ENCODE measurements at places on chromosomes 2 and 18.
A peak's percentile ranks its signal among the peaks of the same experiment; 100 is the strongest.

DNA sequence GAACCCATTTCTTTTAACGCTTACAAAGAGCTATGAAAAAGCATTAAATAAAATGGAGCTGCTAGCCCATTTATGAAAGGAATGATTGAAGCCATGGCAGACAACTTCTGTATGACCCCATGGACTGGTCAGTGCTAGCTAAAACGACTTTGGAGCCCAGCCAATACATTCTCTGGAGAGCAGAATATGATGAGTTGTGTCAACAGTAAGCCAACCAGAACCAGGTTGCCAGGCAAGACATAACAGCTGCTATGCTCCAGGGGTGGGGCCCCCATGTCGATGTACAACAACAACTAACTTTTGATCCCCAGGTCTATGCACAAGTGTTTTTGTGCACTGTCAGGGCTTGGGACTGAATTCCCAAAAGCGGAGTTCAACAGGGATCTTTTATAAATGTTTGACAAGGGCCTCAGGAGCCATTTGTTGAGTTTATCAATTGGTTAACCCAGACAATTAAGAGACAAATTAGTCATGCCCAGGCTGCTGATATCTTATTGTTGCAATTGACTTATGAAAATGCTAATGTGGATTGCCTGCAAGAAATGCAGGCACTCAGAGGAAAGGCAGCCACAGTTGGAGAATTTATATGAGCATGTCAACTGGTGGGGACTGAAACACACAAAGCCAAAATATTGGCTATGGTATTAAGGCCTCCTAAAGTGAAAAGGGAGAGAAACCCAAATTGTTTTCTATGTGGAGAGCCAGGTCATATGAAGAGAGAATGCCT lies 64.6 kb upstream of the MYO3B start:
- DNase-seq: no peak

DNA sequence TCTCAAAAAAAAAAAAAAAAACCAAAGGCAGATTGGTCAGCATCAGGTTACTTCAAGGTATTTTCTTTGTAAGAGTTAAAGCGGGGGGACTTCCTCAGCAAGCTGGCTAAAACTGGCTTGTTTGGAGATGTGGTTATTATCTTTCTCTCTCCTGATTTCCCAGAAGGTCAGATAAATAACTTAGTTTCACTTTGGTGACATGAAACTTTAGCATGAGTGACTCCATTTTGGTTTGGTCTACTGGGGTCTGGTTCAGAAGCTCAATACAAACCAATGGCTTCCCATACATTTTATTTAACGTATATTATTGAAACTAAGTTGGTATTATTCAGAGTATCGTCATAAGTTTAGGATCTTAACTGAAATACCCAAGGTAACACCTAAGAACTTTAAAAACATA lies 41.6 kb upstream of the AMMECR1L start:
- no peak for DNase-seq

DNA sequence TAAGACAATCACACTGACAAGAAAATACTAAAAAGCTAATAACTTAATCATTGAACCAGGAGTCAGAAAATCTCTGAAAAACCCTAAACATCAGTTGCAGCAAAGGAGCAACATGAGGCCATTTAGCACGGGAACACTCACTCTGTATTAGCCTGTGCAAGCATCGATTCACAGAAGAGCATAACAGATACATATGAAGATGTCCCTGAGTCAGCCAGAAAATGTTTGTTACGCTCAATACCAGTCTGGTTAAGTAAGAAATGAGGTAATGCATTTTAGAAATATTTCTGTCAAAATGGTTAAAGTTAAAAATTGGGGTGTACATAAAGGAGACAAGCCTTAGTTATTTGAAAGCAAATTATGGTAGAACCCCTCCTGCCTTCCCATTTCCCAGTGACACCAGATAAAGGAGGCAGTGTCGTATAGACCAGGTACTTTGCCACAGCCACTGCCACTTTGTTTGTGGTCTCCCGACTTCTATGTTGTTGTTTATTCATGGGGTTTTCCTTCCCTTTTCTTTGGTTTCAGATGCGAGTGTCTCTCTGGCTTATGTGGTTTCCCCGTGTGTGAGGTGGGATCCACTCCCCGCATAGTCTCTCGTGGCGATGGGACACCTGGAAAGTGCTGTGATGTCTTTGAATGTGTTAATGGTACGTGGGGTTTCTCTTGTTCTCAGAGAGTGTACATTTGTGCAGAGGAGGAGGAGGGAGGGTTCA lies 108.6 kb downstream of the CRIM1 start:
- no peak for DNase-seq

GRCh38 chr2:43905871-43906270 lies 67.1 kb downstream of the ABCG8 start:
- no peak for DNase-seq

GRCh38 chr18:60295674-60296073 lies 76.9 kb downstream of the MC4R start:
- DNase-seq: no peak

DNA sequence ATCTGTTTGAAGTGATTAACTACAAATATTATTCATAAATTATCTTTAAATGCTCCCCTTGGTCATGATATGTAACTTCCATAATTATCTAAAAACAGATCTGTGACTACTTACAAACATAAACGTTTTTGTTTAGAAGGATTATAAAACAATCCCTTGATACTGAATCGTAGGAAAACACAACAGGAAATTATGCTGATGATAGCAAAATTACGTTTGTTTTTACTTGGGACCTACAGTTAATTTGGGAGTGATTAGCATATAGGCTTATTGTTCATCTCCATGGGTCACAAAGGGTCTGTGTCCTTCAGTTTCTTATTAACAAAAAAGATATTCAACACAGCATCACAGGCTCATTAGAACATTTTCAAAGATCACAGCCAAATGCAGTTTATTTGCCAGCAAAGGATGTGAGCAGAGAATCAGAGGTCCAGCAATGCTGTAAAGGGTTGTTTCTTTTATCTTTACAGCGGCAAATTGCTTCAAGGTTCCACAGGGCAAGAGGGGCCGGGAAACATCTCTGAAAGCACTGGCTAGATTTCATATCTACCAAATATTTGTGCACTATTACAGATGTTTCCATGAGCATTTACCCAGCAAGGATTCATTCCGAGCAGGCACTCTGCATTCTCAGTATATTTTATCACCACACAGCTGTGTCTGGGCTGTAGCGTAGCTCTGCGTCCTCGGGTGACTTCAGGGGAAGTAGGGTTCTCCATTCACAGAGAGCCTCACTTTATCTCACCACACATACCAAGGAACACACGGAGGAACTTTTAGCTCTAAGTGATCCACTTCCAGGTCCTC lies 4.1 kb downstream of the CCDC195 start:
- DNase-seq: no peak

DNA sequence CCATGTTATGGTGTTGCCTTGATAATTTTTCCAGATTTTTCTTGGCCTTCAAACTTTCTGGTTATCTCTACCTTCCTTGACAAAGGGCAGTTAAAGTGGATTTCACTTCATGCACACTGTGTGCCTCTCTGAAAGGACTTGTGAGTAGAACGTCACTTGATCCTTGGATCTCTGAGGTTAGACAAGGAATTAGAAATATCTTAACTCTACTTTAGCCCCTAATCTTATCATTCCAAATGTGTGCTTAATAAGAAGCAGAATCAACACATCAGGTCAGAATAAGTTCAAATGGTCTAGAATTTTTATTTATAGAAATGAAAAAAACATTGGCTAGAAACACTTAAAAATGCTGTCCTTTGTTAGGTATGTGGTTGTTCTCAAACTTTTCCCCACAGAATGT lies 205.7 kb downstream of the TPGS2 start:
- DNase-seq: no peak

GRCh38 chr18:56522816-56523215 lies 115.6 kb downstream of the TXNL1 start:
- no peak for DNase-seq

DNA sequence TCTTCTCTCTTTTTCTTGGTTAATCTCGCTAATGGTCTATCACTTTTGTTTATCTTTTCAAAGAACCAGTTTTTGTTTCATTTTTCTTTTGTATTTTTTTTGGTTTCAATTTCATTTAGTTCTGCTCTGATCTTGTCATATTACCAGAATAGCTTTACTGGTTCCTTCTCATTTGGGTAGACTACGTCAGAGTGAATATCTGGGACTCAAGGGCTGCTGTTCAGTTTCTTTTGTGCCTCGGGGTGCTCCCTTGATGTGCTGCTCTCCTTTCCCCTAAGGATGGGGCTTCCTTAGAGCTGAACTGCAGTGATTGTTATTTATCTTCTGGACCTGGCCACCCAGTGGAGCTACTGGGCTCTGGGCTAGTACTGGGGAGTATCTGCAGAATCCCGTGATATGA lies 29.4 kb upstream of the IL1RN start:
- no peak for DNase-seq

DNA sequence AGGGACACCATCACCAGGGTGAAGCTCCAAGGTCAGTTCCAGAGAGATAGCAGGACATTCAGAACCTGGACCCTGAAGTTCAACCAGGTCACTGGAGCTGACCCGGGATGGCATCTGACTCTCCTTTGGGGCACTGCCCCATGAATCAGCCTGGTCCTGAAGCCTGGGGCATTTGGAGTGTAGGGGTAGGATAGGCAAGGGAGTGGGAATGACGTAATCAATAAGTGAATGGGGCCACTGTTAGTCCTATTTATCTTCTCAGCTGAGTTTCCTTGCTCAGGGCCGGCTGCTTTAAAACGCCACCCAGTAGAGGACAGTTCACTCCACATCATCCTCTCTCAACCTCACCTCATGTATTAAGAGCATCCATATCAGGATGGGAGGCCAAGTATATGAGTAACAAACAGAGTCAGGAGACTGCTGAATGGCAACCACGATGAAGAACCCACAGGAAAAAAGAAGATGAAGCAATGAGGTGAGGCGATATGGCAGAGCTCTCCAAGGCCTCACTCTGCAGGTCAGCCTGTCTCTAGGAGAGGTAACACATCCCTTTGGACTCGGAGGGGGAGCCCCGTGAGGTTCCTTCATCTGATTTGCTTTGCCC lies 1.8 kb upstream of the RFX8 start:
- DNase-seq: no peak

DNA sequence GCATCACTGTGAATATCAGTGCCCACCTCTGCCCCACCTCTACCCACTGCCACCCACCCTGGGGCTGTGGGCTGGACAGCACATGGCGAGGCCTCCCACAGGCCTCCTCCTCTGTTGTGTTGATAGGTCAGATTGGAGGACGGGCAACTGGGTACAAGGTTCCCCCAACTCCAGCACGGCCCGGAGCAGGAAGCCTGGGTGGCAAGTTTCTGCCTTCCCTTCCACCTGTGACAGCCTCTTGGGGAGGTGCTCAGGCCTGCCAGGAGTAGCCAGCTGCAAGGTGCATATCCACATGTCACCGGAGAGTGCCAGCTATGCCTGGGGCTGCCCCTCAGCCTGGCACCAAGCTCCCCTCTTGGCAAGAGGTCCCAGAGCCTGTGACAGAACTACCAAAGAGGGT lies 6.9 kb upstream of the ECEL1 start:
- DNase-seq: no peak

GRCh38 chr2:105712981-105713596 lies 31.6 kb upstream of the NCK2 start:
- DNase-seq: peak; percentile 77

- no peak for DNase-seq
Measured at GRCh38 chr2:206154197-206154596, 5.0 kb downstream of the NDUFS1 start.

DNA sequence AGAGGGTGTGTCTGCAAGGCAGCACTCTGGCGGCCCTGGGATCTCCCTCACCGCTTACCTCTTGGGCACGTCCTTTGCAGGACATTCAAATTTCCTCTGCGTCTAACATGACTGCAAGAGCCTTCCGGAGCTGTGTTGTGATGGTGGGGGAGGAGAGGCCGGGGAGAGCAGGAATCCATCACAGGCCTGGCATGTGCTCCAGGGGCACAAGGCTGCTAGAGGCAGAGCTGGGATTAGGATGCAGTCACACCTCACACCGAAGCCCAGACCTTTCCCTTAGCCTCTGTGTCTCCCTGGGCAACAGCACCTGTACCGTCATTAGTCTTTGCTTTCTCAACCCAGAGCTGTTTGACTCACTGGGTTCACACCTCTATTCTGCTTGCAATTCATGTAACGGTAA lies 111.3 kb downstream of the CMPK2 start:
- no peak for DNase-seq

DNA sequence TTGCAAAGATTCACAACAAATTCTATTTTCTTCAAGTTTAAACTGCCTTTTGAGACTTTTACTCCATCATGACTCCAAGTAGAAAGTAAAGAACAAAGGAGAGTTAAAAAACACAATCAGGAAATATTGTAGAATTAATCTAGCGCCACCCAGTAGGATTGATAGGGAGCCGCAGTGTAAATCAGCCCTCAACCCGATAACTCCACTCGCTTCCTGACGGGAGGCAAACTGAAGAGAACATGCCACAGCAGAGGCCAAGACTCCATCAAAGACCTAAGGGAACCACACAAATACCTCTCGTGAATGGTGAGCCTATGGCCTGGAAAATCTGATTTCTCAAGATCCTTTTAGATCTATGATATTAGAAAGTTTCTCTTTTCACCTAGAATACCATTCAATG lies 319.0 kb downstream of the STK39 start:
- DNase-seq: no peak

All from urothelium cell line (cell line).